ENCODE measurements at places on chromosomes 3 and 15.

- DNase-seq, result no peak
Observed at GRCh38 chr3:123449102-123449996, 459 bp upstream of the ADCY5 start.

DNA sequence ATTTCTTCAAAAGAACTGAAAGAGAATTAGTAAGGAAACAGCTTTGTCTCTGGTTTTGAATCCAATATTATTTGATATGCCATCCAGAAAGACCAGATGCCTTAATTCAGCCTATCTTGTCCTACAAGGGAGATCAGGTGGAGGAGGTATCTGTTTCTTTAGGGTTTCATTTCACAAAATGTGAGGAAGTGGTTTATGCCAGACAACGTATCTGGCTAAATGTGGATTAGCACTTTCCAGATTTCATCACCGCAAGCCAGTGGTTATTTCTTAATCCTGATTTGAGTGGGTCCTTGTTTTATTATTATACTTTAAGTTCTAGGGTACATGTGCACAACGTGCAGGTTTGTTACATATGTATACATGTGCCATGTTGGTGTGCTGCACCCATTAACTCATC is 271.1 kb downstream of the EBLN2 start:
- no peak for DNase-seq

DNA sequence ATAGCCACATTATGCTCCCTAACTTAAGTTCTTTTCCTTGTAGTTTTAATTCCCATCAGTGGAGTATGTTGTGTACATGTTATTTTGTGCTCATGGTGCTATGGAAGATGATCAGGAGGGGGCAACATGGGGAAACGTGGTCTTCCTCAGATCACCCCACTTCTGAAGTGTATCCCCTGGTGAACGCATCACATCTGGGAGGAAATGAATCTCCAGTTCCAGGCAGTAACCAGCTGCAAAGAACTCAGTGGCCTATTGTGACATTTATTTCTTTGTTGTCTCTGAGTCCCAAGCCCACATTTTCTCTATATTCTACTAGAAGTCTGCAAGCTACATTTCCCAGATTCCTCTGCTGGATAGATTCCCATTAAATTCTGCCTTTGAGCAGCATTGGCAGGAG is 217.0 kb downstream of the SATB1 start:
- no peak for DNase-seq

GRCh38 chr3:187082758-187083375 is 56.4 kb downstream of the RPL39L start:
- DNase-seq, result no peak

DNA sequence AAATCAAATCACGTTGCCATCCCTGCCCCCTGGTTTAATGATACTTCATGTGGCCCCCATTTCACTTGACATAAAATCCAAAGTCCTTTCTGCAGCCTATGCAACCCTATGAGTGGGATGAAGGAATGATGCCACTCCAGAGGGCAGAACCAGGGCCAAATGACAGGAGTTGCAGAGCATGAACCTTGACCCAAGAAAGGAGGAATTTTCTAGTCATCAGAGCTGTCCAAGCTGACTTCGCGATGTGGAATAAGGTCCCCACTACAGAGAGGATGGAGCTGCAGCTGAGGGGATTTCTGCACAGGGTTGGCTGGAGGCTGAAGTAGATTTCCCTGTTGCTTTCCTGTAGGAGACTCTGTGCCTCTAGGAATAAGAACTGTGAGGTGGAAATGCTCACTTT is 15.8 kb upstream of the EPHB3 start:
- peak; percentile 12 for DNase-seq

GRCh38 chr3:72214066-72214951 is 429.4 kb upstream of the PROK2 start:
- DNase-seq, result no peak

DNA sequence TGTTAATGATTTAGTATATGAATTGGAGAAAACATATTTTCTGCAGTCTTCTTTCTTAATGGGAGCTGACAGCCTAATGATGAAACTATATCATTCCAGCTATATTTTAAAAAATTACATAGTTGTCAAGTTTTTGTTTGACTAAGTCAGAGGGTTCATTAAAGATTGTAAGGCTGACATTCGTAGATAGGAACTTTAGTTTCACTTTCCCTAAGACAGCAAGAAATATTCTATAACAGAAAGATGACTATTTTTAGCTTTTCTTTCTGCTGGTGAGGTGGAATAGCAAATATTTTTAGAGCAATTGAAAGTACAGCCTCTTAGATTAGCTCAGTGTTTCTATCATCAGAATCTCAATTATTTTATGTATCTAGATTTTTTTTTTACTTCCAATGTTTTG is 60.2 kb downstream of the PIAS1 start:
- no peak for DNase-seq

- no peak for DNase-seq
Observed at GRCh38 chr3:14278265-14278798, 99.7 kb downstream of the LSM3 start.

DNA sequence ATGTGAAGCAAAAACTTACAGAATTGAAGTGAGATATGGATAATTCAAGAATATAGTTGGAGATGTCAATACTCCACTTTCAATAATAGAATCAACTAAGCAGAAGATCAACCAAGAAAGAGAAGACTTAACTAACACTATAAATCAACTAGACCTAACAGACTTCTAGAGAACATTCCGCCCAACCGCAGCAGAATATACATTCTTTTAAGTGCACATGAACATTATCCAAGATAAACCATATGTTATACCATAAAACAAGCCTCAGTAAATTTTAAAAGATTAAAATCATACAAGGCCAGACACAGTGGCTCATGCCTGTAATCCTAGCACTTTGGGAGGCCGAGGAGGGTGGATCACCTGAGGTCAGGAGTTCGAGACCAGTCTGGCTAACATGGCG is 5.5 kb upstream of the TEX55 start:
- DNase-seq, result no peak

- DNase-seq, result no peak
Observed at GRCh38 chr3:57389271-57389670, 96.8 kb upstream of the ASB14 start.

DNA sequence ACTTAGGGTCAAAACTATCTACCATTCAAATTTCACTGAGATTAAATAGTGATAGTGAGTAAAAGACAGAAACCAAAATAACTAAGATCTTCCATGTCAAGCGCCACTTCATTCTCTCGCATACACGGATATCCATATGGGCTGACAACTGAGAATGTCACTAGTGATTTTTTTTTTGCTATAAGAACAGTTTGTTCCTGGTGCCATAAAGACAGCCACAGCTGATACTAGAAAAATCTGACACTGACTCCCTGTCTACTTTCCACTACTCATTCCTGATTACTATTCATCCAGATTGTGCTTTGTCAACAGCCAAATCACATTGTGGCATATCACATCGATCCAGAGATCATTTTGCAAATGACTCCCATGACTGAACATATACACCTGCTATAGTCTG is 45.8 kb upstream of the CDAN1 start:
- no peak for DNase-seq

DNA sequence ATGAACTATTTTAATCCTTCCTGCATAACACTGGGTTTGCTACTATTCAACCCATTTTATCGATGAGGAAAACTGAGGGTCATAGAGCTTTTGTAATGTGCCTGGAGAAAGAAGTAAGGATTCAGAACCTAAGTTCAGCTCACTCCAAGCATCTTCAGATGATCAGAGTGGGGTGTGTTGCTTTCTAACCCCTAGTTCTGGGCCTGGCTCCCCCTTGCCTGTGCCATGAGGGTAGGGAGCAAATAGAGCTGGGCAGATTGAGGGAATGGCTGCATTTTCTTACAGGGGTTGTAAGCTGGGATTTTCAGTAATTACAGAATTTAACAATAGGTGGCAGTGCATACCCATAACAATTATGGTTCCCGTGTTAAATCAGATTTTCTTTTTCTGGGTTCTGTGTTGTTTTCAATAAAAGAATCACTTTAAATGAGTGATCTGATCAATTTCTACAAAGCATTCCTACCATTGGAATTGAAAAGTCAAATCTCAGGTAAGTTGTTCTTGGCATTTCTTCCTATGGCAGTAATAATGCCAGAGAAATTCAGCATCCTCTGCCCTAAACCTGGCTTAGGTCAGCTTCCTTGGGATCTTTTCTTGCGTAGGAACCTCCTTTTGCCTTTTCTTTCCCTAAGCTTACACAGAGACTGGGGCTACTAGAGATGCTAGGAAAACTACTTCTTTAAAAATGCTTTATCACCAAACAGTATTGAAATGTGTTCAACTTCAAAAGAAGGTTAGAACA is 103.8 kb upstream of the IL12A start:
- DNase-seq, result no peak

GRCh38 chr3:149738876-149739275 is 13.4 kb downstream of the COMMD2 start:
- no peak for DNase-seq

Data from cardiac septum (tissue), 1 donor.